ENCODE measurements at places on chromosomes 2 and 18.
A peak's percentile ranks its signal among the peaks of the same experiment; 100 is the strongest.

DNA sequence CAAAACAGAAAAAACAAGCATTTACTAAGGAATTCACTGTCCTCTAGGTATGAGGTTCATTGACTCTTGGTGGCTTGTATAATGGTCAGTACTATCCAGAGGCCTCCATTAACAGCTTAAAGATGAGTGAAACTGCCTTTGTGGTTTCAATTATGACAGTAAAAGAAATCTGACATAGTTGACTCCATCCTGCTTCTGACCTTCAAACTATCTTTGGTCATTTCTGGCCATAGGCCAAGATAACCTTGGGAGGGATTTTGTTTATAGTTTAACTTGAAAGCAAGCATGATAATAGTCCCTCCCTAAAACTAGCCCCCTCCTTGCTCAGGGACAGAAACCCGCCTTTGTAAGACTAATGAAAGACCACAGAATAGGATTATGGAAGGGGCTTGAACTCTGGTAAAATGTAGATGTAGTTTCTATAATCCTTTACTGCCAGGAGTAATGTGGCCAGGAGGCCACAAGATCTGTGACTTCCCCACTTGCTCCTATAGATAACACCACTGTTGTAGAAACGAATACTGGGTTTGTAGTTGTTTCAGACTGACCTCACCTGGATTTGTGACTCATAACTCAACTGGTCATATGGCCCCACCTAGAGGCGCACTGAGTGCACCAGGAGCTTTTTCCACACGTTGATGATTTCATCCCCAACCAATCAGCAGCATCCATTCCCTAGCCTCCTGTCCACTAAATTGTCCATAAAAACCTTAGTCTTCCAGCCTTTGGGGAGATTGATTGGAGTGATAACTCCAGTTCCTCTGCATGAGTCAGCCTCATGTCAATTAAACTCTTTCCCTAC lies 8.6 kb upstream of the PLEKHM3 start:
- DNase-seq: no peak

- DNase-seq: no peak
Measured at GRCh38 chr2:104858006-104858978, 4.4 kb downstream of the POU3F3 start.

- no peak for DNase-seq
Measured at GRCh38 chr2:42073739-42074503, 26.1 kb downstream of the PKDCC start.

- no peak for DNase-seq
Measured at GRCh38 chr2:175769200-175769599, 232.9 kb downstream of the LNPK start.

DNA sequence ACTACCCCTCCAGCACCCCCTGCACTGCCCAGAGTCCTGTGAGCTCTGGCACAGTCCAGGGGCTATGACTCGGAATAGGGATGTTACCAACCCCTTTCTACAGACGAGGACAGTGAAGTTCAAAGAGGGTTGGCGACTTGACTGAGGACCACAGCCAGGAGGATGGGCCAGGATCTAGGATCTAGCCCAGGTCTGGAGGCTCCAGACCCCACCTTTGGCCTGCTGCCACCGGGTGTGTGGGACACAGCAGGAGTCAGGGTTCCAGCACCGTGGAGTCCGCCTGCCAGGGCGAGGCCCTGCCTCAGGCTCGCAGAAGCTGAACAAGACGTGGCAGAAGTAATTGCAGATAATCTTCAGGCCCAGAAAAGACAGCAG lies 37.9 kb upstream of the GPC1 start:
- no peak for DNase-seq

DNA sequence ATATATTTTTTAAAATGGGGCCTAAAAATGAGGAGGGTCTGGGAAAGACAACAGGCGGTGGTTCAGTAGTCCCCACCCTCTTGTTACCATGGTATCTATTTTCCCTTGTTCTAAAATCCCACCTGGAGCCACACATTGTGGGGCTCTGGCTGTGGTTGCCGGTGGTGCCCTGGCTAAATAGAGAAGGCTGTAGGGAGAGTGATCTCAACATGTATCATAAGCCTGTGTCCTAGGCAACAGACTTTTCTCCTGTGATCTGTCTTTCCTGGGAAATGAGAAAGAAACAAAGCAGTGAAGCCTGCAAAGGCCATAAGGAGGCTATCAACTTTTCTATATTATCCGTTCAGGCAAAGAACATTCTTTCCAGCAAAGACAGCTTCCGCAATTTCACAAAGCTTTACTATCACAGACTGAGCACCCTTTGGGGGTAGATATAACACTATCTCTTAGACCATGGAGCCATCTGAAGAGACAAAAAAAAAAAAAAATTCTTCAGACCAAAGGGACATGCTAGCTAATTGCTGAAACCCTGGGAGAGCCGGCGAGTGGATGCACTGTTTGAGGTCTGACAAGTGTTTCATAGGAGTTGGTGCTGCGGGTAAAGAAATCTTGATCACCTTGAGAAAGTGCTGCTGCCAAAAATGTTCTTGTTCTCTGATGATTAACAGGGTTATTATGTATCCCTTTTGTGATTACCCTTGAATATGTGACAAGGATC lies 879.2 kb upstream of the DDX18 start:
- DNase-seq: no peak

- DNase-seq: peak; percentile 87
Measured at GRCh38 chr2:234091432-234091879, 41.0 kb downstream of the SPP2 start.

DNA sequence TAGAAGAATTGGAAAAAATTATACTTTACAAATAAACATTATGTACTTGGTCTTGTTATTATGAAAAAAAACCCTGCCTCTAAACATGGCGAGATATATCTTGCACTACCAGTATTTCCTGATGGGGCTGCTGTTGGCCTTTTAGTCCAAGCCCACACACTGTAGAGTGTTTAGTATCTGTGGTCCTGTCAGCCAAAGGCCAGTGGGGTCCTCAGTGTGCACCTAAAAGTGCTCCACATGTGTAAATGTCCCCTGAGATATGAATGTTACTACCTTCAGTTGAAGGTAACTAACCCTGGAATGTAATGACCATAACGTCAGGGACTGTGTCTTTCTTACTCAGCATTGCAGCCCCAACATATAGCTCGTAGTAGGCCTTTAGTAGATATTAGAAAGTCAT lies 71.1 kb upstream of the HK2 start:
- DNase-seq: no peak

GRCh38 chr2:73852020-73852419 lies 23.3 kb downstream of the STAMBP start:
- no peak for DNase-seq

GRCh38 chr18:79457652-79458051 lies 61.9 kb downstream of the NFATC1 start:
- no peak for DNase-seq

DNA sequence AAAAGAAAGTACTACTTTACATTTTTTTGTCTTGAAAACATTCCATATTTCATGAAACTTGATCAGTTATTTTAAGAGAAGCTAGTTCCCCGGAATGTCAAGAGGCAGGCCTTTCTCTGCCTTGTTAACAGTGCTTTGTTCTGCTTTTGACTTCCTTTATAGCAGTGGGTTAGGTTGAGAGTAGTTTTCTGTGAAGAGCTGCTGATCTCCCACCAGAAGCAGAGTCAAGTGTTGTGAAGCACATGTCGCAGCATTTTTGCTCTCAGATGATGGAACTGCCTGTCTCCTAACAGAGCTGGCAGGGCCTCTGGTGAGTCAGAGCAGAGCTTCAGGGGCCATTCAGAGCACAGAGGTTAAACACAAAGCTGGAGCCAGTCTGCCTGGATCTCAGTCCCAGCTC lies 871.8 kb downstream of the SLC4A3 start:
- DNase-seq: no peak

- DNase-seq: no peak
Measured at GRCh38 chr18:9608728-9609127, 5.6 kb downstream of the PPP4R1 start.

- DNase-seq: no peak
Measured at GRCh38 chr2:15069149-15069548, 436.6 kb downstream of the LRATD1 start.

- peak; percentile 33 for DNase-seq
Measured at GRCh38 chr2:41127351-41127750, 675.5 kb upstream of the SLC8A1 start.

GRCh38 chr2:224723586-224724217 lies 7.5 kb upstream of the CCDC195 start:
- DNase-seq: no peak

DNA sequence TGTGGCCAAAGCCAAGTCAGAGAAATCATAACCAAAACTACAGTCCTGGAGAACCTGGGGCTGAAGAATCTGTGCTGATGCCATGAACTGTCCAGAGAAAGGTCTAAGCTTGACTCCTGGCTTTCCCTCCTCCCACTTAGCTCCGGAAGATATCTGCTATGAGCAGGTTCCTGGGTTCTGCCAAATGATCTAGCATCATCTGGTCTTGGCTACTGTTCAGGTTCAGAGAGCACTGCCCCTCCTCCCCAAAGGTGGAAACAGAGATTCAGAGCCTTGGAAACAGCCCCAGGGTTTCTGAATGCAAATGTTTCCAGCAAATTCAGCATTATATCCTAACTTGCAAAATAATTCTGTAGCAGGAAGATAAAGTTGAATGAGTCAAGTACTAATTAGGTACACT lies 219.2 kb upstream of the SP5 start:
- no peak for DNase-seq
